ENCODE measurements at places on chromosomes 7 and 10.

DNA sequence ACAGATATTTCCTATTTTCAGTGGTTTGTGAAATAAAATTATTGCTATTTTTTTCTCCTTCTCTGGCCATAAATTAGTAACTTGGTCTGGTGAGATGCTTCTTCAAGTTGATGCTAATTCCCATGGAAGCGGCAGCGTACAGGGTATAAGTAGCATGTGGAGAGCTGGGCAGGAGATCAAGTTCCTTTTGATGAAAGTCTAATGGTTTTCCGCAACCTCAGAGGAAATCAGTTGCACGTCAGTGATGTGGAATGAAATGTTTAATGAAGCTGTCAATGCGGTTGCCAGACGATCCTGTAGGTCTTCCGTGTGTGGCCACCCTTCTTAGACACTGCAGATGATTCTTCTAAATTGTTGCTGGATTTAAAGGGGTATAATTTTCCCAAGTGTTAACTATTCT lies 236.4 kb upstream of the GRM3 start:
- no peak for DNase-seq

- DNase-seq = no peak
These were observed 33.8 kb upstream of the CUX1 start for GRCh38 chr7:101783381-101784181.

- DNase-seq = no peak
These were observed 530.3 kb downstream of the NXPH1 start for GRCh38 chr7:8963722-8964121.

DNA sequence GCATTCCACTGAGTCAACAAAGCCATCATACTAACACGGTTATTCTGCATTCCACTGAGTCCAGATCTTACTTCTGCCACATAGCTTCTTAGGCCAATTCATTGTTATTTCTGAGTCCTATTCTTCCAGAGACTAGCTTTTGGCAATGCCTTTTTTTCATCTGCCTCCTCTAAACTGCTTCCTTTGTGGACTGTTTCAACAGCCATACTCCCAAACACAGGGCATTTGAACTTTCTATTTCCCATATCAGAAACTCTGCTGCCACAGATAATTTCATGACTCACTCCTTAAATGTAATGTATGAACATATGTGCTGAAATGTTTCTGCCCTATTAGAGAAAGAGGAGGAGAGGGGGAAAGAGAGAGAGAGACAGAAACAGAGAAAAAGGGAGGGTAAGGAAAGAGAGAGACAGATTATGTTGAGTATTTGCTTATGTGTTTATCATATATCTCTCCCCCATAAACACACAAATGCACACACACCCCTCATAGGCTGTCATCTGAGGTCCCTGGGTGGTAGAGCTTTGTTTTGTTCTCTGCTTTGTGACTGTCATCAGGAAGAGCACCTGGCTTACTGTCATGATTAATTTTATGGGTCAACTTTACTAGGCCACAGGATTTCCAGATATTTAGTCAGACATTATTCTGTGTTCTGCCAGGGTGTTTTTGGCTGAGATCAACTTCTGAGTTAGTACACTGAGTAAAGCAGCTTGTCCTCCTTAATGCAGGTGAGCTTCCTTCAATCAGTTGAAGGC lies 308.0 kb upstream of the KCND2 start:
- DNase-seq = no peak

GRCh38 chr10:110392868-110393740 lies 88.4 kb upstream of the SMNDC1 start:
- peak; percentile 67 for DNase-seq

- DNase-seq = no peak
These were observed 498 bp downstream of the NDST2 start for GRCh38 chr10:73810735-73811465.

GRCh38 chr7:140475747-140476333 lies 3.5 kb downstream of the MKRN1 start:
- DNase-seq = no peak

GRCh38 chr10:82558014-82558607 lies 683.1 kb downstream of the NRG3 start:
- DNase-seq = no peak

DNA sequence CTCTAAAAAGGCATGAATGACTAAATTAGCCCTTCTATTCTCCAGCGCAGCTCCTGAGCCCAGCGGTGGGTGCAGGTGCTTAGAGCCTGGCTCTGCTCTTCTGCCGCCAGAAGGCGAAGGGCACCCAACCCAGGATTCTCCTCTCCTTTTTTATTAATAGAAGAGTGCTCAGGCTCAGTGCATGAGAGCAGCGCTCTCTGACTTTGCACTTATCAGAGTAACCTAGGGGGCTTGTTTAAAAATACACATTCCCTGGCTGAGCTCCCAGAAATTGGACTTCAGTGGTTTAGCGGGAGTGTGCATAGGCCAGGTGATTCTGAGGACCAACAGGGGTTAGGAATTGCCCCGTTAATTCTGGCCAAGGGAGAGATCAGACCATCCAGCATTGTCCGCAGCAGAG lies 1.7 kb upstream of the PFKP start:
- no peak for DNase-seq

DNA sequence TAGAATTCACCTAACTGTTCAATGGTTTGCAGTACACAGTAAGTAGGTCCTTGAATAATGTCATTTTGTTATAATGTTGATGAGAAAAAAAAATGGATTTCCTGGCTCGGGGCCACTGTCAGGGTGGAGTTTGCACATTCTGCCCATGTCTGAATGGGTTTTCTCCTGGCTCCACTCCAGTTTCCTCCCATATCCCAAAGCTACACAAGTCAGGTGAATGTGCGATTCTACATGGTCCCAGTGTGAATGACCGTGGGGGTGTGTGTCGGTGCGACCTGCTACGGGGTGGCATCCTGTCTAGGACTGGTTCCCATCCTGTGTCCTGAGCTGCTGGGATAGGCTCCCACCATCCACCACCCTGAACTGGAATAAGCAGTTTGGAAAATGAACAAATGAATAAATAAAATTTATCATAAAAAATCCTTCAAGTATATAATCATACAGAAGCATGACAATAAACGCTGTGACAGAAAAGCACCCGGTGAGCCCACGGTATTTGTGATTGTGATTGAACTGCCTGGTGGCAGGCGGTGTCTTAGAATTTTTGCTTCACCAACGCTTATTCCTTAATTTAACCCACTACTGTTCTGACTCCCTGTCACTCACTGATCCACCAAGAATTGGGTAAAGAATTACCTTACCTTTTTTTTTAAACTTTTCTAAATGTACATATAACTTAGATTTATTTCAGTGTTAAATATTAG lies 114.1 kb downstream of the ICA1 start:
- DNase-seq = no peak

GRCh38 chr10:450463-450862 lies 239.0 kb downstream of the DIP2C start:
- DNase-seq = no peak

GRCh38 chr7:134888141-134888740 lies 98.1 kb upstream of the AGBL3 start:
- DNase-seq = no peak

DNA sequence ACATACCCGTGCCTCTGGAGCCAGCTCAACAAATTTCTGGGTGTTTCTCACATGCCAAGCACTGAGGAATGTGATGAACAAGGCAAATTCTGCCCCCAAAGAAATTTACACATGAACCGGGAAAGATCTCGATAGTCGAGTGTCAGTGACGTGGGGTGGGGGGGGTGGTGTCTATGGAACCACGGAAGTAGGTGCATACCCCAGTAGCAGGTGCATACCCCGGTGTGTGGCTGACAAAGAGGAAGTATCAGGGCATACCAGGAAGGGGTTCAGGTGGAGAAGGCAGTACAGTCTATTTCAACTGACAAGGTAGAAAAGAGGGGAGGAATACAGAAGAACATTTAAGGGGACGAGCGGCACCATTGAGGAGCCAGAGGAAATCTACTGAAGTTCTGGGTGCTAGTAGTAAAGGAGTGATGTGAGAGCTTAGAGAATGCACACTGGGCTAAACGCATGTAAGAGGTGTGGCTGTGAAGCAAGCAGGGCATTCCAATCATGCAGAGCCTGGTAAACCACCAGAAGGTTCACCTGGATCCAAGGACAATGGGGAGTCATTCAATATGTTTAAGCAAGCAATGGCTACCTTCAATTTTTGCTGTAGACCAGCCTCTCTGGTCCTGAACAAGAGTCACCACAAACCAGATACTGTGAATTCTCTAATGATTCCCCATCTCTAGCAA lies 6.2 kb downstream of the CCDC6 start:
- DNase-seq = no peak

DNA sequence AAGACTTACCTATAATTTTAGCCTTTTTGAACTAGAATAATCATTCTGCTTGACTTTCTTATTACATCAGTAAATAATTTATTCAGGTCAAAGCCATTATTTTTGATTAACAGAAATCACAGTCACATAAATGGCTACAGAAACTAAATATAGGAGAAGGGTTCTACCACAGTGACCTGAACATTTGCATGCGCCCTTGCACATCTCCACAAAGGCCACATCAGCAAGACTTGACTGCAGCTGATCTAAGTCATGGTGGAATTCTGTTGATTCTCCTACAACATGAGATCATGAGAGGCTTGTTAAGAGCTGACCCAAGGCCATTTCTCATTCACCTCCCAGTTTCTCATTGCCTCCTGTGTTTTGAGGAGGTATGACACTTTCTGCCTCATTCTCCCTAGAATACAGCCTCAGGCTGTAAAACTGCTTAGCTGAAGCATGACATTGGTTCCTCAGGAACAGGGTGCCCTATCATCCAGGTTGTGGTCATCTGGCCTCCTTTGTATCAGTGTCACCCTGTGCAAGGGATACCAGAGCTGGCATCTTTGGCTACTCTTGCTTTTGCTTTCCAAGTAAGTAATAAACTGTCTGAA lies 6.7 kb upstream of the IMMP2L start:
- DNase-seq = no peak

GRCh38 chr10:97771055-97771891 lies 526 bp downstream of the SFRP5 start:
- peak; percentile 3 for DNase-seq

- no peak for DNase-seq
These were observed 82.8 kb upstream of the ZNF32 start for GRCh38 chr10:43731486-43731885.

DNA sequence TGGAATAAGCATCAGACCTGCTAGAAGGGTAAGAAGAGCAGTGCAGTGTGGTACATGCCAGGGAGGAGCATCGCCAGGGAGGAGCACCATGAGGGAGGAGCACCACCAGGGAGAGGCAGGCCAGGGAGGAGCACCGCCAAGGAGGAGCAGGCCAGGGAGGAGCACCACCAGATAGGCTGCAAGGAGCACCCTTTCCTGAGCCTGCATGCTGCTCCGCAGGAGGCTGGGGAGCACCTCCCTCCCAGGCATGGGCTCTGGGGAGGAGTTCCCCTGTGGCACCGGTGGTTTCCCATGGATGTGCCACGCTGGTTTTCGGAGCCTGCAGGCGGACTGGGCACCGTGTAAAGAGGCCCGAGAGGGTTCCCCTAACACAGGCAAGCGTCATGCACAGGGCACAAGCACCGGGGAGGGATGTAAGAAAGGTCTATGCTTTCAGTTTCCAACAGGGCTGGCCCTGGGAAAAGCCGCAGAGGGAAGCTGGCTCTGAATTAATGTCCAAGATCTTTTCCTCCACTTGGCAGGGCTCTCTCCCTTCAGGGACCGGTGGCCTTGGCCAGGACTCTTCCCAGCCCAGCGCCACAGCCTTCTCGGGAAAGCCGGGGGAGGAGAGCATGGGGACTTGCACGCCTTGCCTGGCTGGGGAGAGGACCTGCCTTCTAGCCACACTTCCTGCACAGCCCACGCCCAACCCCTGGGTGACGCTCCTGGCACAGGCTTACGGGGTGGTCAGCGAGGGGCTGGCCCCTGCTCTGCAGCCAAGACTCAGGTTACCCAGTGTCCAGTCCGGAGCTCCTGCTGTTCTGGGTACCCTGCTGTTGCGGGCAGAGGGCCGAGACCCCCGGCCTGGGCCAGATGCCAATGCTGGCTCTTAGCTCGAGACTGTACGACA lies 11.5 kb upstream of the GPER1 start:
- DNase-seq = no peak

DNA sequence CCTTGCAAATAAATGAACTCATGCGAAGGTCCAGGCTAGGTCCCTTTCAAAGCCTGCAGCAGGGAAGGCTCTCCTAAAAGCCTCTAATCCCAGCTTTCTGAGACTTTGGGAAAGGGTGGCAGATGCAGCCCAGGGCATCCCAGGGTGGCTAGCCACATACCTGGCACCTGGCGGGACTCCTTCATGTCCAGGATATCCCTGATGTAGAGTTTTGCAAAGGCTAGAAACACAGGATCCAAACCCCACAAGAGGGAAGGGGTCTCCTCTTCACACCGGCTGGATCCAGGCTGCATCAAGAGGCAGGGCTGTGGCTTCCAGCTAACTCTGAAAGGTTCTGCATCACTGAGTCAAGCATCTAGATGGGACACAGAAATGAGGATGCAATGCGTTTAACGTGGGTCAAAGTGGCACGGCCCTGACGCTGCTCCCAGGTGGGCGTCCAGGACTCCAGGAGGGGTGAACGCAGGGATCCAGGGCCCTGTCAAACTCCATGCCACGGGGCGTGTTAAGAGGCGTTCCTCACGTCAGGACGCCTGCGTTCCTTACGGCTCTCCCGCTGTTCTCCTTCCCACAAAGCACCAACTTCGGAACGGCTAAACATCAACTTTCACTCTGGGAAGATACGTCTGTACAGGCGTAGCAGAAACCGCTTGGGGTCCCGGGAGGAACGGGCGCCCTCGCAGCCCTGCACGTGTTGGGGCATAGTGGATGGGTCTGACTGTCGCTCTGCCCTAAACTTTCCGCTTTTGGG lies 507 bp downstream of the STN1 start:
- no peak for DNase-seq

DNA sequence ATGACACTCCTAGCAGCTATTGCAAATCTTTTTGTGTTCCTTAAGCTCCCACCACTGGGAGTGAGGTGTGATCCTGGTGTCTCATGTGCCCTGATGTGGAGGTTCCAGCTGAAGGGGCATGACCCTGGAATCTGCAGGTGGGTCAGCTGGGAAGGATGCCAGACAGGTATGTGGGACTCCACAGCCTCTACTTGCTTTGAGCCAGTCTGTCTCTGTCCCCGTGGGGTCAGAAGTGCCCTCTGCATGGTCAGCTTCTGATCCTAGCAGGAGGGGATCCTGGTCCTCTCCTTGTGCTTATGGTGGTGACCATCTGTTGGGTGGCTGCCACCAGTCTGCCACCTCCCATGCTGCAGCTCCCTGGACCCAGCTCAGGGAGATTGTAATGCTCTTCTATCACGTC lies 51.1 kb upstream of the COMTD1 start:
- DNase-seq = no peak

DNA sequence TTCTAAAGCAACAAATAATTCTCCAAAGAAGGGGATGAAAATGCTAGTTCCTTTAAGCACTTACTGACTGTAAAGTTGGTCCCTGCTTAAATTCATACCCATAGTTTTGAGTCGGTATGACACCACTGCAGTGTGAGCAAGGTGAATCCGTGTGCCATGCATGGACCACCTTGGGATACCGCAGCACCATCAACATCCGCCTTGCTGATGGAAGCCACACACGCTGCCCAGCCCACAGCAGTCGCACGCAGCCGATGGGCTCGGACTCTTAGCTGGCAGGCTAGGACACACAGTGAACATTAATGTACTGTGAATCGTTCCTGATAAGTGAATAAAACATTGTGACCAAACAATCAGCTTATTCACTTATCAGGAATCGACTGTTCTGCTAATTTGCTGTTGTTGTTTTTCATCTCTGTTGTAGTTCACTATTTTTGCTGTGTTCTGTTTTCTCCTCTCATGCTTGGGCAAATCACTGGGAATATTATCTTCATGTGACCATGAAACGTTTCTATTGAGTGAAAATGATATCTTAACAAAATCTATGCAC lies 275.5 kb downstream of the USP6NL start:
- DNase-seq = no peak
